ENCODE measurements at places on chromosomes 2 and 18.
A peak's percentile ranks its signal among the peaks of the same experiment; 100 is the strongest.

GRCh38 chr2:203492965-203493364 lies 42.1 kb downstream of the RAPH1 start:
- no peak for DNase-seq

DNA sequence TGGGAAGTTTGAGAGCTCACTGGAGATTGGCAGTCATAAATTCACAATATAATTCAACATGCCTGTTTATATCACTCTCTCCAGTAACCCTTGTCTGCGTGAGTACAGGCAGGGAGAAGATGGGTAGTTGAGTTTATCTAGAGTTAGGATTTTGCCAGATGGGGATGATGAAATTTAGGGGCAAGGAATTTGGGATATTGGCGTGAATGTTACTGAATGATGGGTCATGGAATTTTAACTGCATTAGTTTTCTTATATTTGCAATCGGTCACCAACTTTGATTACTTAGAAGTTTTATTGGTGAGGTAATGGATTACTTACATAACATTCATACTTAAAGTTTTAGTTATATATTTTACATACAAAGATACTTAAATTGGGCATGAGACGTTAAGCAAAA lies 35.1 kb downstream of the SANBR start:
- DNase-seq = no peak

- peak; percentile 28 for DNase-seq
Observed at GRCh38 chr2:15115776-15116175, 445.4 kb downstream of the NBAS start.

- DNase-seq = no peak
Observed at GRCh38 chr2:238875101-238875470, 27.2 kb downstream of the TWIST2 start.

GRCh38 chr2:7394195-7394594 lies 477.0 kb downstream of the RNF144A start:
- DNase-seq = no peak

- DNase-seq = no peak
Observed at GRCh38 chr18:12520442-12520992, 112.8 kb downstream of the PRELID3A start.

DNA sequence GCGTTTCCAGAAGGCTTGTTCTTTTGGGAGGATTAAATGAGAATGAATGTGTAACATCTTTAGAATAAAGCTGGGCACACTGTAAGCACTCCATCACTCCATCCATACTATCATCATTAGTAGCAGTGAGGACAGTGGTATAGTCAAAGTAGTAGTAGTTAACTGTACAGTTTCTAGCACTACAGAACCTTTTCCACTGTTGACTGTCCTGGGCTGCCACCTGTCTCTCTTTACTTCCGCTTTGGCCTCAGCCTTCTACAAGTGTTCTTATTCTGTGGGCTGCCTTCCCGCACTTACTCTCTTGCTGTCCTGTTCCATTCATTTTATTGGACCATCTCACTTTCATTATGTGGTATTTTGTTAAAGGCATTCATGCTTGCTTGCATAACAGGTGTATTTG lies 3.3 kb downstream of the SLC9A2 start:
- no peak for DNase-seq

DNA sequence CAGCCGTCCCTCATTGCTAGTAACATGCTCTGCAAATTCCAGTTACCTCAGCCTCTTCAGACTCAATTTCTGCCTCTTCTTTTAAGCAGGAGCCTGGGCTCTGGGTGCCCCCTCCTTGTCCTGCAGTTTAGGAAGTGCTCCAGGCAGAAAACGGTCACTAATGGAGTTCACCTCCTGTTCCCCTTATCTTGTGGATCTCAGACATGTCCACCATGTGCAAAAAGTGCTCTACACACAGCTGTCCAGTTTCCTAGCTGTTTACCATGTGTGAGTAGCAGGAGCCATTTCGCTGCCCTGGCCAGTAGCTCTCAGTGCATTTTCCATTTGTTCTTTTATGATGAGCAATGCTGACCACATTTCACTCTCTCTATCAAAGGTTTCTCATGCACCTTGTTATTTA lies 4.9 kb downstream of the SH3YL1 start:
- no peak for DNase-seq

DNA sequence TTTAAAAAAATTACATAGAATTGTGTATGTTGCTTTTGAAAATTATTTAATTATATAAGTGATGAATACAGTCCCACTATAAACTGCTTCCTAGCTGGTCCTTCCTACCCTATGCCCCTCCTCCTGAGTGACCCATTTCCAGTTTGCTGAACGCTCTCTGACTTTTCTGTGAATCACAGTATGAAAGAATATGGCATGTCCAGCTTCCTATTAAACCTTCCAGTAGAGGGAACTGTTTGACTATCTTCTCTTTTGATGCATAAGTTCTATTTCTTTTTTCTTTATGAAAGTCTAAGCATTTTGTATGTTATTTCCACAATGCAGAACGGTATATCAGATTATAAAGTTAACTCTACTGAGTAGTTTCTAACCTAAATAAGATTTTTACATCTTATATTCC lies 41.3 kb downstream of the PSMG2 start:
- peak; percentile 71 for DNase-seq

GRCh38 chr2:191199929-191200512 lies 45.2 kb upstream of the MYO1B start:
- no peak for DNase-seq

DNA sequence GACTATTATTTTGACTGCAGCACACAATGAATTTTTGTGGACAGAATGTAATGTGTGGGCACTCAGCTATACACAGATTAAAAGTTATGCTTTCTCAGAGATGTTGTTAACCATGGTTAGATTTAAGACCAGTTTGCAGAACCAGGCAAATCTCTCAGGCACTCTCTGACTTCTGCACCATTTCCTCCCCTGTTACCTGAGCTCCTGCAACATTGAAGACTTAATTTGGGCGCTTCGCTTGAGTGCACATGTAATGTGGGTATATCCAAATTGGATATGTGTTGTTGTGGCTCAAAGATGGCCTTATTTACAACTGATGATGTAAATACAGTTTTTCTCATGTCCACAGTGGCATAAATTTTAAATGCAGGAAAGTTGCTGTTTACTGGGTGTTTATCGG lies 469.4 kb downstream of the PTPRM start:
- no peak for DNase-seq

DNA sequence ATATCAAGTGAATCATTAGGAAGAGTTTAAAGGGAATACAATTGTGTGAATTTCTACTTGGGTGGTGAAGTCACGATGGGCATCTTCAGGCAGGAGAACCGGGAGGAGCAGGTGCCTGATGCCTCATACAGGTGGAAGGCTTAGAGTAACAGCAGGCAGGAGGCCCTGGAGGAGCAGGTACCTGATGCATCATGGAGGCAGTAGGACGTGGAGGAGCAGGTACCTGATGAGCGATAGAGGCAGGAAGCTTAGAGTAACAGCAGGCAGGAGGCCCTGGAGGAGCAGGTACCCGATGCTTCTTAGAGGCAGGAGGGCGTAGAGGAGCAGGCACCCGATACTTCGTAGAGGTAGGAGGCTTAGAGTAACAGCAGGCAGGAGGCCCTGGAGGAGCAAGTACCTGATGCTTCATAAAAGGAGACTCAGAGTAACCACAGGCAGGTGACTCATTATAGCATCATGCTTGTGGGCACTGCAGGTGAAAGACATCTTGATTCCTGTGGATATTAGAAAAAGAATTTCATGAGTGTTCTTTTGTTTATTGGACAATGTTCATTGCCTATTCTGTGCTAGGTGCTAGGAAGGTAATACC lies 133.9 kb downstream of the ATP9B start:
- DNase-seq = no peak

GRCh38 chr2:134865067-134865787 lies 26.8 kb downstream of the ACMSD start:
- DNase-seq = no peak

GRCh38 chr2:161969159-161969558 lies 104.9 kb downstream of the DPP4 start:
- no peak for DNase-seq

GRCh38 chr2:25129901-25130520 lies 38.4 kb downstream of the POMC start:
- DNase-seq = no peak

- DNase-seq = no peak
Observed at GRCh38 chr18:79315596-79315995, 80.1 kb upstream of the NFATC1 start.

GRCh38 chr2:63878486-63878885 lies 36.8 kb downstream of the UGP2 start:
- no peak for DNase-seq

DNA sequence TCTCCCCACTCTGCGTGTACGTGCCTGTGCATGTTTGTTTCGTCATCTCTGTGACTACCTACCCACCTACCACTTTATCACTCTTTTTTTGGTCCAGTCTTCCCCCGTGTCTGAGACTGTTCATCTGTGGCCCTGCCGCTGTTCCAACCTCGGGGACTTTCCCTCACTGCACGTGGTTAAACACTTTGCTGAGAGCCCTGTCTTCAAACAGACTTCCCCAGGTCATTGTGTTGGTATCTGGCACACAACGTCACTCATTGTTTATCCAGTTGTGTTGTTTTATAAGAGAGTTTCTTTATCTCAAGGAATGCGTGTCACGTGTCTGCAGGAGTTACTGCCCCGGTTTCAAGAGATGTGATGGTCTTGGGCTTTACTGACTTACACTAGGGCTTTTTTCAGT lies 262.0 kb upstream of the RASGRP3 start:
- no peak for DNase-seq

DNA sequence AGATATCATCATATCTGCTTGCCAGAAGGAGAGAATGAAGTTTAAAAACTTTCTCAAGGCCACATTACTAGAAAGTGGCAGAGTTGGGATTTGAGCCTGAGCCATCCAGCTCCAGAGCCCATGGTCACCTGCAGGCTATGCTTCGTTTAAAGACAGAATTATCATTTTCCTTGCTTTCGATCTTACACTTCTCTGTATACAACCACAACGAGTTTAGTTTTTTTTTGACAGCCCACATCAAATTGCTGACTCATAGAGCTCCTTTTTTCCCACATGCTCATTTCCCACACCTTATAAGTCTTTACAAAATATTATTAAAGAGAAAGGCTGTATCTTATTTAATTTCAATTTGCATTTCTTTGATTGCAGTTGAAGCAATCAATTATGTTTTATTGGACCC lies 6.5 kb downstream of the PLEK start:
- DNase-seq = no peak

- no peak for DNase-seq
Observed at GRCh38 chr2:81583311-81584108, 1279.0 kb upstream of the LRRTM1 start.

DNA sequence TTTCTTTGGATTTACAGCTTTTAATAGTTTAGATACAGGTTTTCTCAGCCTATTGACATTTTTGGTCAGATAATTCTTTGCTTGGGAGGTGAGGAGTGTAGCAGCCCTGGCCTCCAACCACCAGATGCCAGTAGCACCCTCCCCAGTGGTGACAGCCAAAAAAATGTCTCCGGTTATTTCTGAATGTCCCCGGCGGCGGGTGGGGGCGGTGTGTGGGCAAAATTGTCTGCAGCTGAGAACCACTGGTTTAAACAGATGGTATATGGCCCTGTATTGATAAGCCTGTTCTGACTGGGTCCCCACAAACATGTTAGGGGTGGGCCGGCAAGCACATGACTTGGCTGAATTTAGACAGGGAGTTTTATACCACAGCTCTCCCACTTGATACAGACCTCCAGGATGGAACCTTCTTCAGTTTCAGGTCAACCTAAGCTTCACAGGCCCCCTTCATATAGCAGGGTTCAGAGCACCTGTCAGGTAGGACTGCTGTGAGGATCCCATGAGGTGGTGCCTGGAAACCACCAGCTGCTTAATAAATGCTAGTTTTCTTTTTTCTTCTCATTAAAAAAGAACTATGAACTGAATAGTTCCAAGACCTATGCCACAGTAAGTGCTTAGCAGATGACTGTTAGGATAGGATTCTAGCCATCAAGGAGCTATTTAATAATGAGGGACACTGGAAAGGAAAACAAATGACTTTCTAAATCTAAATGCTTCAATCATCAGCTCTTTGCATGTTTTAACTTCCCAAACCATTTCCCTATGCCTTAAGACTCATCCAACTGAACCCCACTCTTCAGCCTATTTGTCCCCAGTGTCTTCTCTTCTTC lies 18.1 kb downstream of the LPIN2 start:
- no peak for DNase-seq

DNA sequence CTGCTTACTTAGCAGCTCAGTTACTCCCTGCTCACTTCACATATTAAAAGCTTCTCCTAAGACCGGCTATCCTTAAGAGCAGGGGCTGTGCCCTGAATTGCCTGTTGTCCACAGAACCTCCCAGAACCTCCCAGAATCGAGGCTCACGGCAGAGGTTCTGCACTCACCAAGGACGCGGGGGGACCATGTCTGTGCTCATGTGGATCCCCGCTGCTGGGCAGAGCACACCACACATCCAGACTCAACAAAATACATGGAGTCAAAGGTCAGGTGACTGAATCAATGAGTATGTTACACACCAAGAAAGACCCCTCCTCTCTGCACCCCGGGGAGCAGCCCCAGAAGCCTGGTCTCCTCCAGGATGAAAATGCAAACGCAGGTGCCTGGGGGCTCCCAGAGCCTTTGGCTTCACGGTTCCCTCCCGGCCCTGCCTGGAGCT lies 149.0 kb downstream of the MBP start:
- DNase-seq = no peak

DNA sequence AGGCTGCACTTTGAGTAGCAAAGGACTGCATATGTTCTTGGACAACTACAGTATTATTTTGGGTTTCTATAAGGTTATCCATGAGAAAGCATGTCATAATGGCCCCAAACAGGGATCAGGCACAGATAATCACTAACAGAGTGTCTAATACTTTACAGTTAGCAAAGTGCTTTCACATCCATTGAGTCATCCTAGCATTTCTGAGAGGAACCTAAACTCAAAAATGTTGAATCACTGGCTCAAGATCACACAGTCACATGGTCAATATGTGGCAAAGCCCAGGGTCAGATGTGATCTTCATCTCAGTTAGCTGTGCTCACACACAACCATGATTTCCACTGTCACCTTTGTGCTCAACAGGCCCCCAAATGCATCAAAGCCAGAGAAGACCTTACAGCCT lies 156.1 kb upstream of the VRK2 start:
- peak; percentile 88 for DNase-seq

Measured in inflammatory macrophage treated with lipopolysaccharide for 1 hour (primary cell).